ENCODE measurements at places on chromosomes 1 and 21. TPM values are rescaled to one million over a fixed set of nuclear protein-coding genes. Genes with fewer than 3 reads are reported as not detected.

Gene HFM1
- total RNA-seq = 0.49 TPM

Gene DNAJC28
- total RNA-seq = 3.7 TPM

Gene KRTAP11-1
- not detected for total RNA-seq

Gene TENT5C
- total RNA-seq = 0.45 TPM

Gene LGR6
- not detected for total RNA-seq

Gene MATN1
- 0.25 TPM for total RNA-seq

Gene CRYAA
- not detected for total RNA-seq

Gene ASCL5
- not detected for total RNA-seq

Gene TMEM200B
- total RNA-seq = 9.5 TPM
